Smooth muscle cell of bladder (primary cell): ENCODE measurements at places on chromosomes 5 and 9. TPM values are rescaled to one million over a fixed set of nuclear protein-coding genes. Genes with fewer than 3 reads are reported as not detected.

MEIKIN gene
- total RNA-seq = not detected in 2 replicates

ZNF354C gene
- 6.7 and 7.7 TPM in 2 replicates for total RNA-seq

ADAMTS19 gene
- 36.3 and 87.6 TPM in 2 replicates for total RNA-seq

CYLC2 gene
- not detected in 2 replicates for total RNA-seq

PHF24 gene
- under 0.01 TPM in 1 of 2 replicates, not detected in the other for total RNA-seq

NUTM2F gene
- not detected in 2 replicates for total RNA-seq

IL5 gene
- not detected in 2 replicates for total RNA-seq

GFPT2 gene
- 36.4 and 66.0 TPM in 2 replicates for total RNA-seq

CXXC5 gene
- total RNA-seq = 41.7 and 64.5 TPM in 2 replicates

PCA3 gene
- not detected in 2 replicates for total RNA-seq

PCDHA13 gene
- total RNA-seq = under 0.01 and 0.09 TPM in 2 replicates

SLC38A9 gene
- total RNA-seq = 34.7 and 39.8 TPM in 2 replicates

TRPM3 gene
- total RNA-seq = 0.85 and 0.92 TPM in 2 replicates

SLC35D2 gene
- total RNA-seq = 13.4 and 17.2 TPM in 2 replicates

DAB2IP gene
- total RNA-seq = 7.5 and 12.2 TPM in 2 replicates

C5orf52 gene
- total RNA-seq = not detected in 2 replicates
